Stimulated activated CD4-positive, alpha-beta T cell treated with anti-CD3 and anti-CD28 coated beads, TNF-alpha, amount 100 ng/mL, for 1 hour (primary cell): ENCODE measurements at places on chromosomes 5 and 9.

GRCh38 chr9:133591985-133592384, 17.2 kb downstream of the FAM163B start:
- no peak for DNase-seq

DNA sequence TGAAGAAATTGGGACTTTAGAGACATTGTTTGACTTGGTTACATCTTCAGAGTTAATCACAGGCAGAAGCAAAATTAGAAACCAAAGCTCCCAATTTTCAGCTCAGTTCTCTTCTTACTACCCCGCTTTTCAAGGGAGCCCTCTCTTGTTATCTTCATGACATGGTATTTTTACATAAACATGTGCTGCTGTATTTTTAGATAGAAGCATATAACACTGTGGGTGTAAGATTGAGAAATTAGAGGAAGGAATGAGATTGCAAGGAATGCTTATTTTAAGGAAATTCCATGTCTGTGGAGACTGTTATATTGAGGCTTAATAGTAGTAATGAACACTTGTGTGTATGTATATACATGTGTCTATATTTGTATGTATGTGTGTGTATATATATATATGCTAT, 401.6 kb downstream of the TMEM232 start:
- DNase-seq = no peak

GRCh38 chr5:155282503-155283107, 269.1 kb downstream of the KIF4B start:
- DNase-seq = no peak

DNA sequence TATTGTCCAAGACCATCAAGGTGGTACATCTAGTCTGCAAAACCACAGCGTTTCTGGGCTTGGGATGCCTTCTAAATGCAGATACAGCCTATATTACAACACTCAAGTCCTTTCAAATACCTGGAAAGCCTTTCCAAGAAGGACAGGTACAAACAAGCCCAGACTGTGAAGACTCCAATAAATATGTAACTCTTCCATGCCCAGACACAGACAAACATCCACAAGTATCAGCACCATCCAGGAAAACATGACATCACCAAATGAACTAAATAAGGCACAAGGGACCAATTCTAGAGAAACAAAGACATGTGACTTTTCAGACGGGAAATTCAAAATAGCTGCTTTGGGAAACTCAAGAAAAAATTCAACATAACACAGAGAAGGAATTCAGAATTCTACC, 152.7 kb upstream of the POC5 start:
- no peak for DNase-seq

GRCh38 chr9:134225186-134225585, 60.8 kb upstream of the RNU6ATAC start:
- DNase-seq = no peak

- DNase-seq = no peak
Measured at GRCh38 chr9:134829356-134829937, 51.2 kb upstream of the FCN2 start.

DNA sequence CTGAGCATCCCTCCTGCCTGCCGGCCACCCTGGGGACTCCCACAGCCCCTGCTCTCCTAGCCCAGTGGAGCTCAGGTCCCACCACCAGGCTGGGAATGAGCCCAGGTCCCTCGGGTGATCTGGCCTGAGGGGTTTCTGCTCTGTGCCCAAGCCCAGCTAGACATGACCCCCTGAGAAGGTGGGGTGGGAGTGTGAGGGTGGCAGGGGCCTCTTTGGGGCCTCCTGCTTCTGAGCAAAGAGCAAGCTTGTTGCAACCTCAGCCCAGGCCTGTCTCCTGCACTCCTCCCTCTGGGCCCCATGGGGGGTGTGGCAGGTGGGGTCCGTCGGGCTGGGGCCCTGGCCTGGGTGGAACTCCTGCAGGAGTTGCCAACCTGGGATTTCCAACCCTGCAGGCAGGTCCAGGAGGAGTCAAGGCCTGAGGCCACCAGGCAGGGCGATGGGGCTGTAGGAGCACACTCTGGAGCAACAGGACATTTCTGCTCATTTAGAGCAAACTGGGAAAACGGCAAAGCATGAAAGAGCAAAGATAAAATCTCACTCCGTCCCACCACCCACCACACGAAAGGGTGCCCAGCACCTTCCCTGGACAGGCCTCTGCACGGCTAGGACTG, 11.4 kb upstream of the NRARP start:
- DNase-seq = no peak

GRCh38 chr9:36781533-36781932, 208.8 kb downstream of the MELK start:
- no peak for DNase-seq

DNA sequence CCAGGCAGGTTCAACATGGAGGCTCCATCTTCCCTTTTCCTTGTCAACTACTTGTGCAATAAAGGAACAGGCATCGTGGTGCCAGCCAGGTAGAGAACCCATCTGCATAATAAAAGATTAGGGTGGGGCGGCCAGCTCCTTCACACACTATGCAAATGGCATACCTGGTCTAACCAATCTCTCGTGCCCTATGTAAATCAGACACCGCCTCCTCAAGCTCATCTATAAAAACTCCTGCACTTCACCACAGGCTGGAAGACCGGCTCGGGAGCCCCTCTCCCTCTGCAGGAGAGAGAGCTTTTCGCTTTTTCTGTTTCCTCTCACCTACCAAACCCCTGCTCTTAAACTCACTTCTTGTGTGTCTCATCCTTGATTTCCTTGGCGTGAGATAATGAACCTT, 244.3 kb upstream of the PUM3 start:
- DNase-seq = no peak

- DNase-seq = no peak
Measured at GRCh38 chr9:72165821-72166547, 16.7 kb downstream of the GDA start.

GRCh38 chr9:127349483-127350113, 47.4 kb upstream of the SLC2A8 start:
- DNase-seq = no peak
